Posterior cingulate gyrus (tissue), 11 donors: ENCODE measurements at places on chromosomes 5 and 9.
A peak's percentile ranks its signal among the peaks of the same experiment; 100 is the strongest.

DNA sequence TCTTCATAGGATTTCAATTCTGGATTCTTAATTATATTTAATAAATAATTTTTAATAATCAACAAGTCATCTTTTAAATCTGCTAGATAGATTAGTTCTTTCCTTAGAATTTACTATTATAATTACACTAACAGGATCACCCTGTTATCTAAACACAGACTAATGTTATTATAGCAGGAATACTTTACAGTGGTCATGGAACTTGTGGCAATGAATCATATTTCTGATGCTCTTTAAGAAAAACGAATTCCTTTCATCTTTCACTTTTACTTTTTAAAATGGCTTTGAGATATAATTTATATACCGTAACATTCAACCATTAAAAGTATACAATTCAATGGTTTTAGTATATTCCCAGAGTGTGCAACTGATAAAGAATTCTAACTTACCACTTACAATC lies 29.7 kb upstream of the CDK5RAP2 start:
- no peak for DNase-seq

- DNase-seq: no peak
Measured at GRCh38 chr5:22514231-22514630, 338.9 kb downstream of the CDH12 start.

GRCh38 chr5:160478163-160478562 lies 56.5 kb downstream of the PTTG1 start:
- no peak for DNase-seq

- DNase-seq: peak; percentile 21
Measured at GRCh38 chr9:35406183-35406959, 83.5 kb upstream of the RUSC2 start.

DNA sequence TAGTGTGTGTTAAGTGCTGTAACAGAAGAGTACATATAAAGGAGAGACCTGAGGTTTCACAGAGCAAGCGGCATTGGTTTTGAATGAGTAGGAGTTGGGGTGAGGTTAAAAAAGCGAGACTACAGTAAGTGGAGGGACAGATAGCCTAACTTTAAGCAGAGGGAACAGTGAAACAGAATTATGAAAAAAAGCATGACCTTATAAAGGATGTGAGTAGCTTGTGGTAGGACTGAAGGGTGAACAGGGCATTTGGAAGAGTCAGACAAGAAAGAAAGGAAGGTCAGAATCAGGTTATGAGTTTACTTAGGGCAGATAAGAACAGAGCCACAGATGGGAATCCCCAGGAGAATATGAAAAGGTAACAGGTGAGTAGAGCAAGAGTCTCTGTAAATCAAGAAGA lies 22.5 kb downstream of the MSANTD3 start:
- no peak for DNase-seq
